ENCODE measurements at places on chromosomes 11 and 22.

DNA sequence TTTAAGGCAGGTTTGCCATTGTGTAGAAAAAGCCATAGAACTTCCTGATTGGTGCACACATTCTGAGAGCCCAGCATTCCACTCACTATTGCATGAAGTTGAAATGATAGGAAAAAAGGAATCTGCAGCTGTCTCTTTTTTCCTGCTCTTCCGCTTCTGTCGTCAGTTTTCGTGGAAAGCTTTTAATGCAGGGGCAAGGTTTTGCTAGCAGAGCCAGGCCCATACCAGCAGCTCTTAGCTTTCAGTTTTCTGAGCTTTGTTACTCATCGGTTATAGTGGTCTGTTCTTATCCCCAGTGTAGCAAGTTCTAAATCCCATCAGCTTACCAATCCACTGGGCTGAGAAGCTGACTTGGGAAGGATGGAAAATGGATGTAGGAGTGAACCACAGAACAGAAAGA is 162.9 kb upstream of the TTC12 start:
- DNase-seq: no peak

DNA sequence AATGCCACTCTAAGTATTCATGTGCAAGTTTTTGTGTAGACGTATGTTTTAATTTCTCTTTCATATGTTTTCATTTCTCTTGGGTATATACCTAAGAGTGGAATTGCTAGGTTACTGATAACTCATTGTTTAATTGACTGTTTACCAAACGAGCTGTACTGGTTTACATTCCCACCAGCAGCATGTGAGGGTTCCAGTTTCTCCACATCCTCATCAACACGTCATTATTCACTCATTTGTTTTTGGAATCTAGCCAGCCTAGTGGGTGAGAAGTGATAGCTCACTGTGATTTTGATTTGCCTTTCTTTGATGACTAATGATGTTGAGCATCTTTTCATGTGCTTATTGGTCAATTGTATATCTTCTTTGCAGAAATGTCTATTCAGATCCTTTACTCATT is 4.0 kb downstream of the ANKRD13D start:
- no peak for DNase-seq

DNA sequence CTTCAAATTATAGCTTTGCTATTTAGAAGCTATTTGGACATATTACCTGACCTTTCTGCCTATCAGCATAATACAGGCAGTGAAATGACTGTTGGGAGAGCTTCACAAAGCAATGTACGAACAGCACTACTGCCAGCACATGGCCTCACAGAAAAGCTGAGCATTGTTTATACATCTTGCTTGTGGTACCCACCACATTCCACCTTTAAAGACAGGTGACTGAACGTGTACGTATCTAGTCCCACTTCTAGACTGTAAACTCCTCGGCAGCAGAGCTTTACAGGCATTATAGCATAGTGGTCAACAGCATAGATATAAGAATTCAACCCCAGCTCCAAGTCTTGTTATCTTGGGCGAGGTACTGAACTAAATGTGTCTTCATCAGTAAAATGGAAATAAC is 1.6 kb downstream of the JOSD1 start:
- DNase-seq: no peak

DNA sequence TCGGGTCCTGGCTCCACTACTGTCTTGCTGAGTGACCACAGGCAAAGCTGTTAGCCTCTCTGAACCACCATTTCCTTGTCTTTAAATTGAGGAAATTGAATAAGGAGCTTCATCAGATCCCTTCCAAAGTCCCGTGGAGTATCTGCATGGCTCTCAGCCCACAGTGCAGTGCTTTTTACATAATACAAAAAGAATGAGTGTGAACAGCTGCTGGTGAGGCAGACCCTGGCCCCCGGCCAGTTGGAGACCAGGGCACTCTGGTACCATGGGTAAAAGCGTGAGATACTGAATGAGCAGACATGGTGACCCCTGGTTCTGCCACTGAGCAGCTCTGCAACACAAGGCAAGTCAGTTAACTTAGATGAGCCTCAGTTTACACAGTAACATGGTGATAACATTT is 86.8 kb downstream of the GALNT18 start:
- DNase-seq: no peak

GRCh38 chr11:122723576-122723975 is 68.1 kb downstream of the UBASH3B start:
- no peak for DNase-seq

DNA sequence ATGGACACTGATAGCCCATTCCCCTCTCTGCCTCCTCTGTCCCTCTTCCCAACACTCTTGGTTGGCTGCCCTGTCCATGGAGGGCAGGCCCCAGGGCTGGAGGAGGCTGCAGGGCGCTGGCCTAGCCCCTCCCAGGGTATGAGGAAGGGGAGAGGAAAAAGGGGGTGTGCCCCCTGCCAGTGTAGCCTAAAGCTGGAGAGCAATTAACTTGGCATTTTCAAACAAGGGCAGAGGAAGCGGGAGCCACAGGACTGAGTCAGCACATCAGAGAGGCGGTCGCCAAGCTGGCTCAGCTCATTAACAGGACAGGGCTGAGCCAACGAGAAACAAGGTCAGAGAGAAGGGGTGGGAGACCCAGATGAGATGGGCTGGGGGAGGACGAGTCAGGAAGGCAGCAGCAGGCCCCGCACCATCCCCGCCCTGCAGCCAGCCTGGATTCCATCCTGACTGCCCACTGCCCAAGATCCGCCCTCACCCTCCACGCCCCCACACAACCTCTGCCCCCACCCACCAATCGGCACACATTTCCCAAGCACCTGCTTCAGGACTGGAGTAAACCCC is 76.3 kb downstream of the BUD13 start:
- DNase-seq: no peak

- DNase-seq: no peak
Measured at GRCh38 chr11:134537941-134538340, 125.9 kb upstream of the B3GAT1 start.

GRCh38 chr11:107591378-107592230 is 657 bp downstream of the ELMOD1 start:
- DNase-seq: peak; percentile 30

DNA sequence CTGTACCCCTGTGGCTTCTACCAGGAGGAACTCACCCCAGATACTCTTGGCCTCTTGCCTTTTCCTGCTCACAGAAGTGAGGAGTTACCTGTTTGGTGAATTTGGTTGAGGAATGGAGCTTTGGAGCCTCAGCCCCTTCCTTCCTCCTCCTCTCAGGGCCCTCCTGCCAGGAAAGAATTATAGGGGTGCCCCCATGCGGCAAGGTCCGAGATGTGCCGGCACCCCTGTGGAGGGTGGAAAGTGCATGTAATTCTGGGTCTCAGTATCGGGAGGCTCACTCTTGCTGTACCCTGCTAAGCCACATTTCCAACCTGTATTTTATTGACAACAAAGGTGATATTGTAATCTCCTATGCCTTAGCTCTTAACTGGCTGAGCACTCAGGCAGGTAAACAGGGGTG is 13.7 kb upstream of the IGSF22 start:
- DNase-seq: no peak

DNA sequence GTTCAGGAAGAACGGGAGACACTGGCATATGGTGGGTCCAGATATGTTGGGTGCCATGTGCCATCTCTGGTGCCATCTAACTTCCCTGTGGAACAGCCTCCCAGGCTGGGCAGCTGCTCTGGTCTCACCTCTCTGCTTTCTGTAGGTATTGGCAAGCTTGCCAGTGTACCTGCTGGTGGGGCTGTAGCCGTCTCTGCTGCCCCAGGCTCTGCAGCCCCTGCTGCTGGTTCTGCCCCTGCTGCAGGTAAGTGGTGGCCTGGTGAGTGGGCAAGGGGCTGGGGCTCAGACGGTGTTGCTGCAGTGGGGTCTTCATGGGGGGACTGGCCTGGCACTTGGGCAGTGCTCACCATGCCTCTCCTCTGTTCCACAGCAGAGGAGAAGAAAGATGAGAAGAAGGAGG is 2.6 kb downstream of the RPLP2 start:
- DNase-seq: no peak

- DNase-seq: no peak
Measured at GRCh38 chr11:130671801-130672700, 223.6 kb downstream of the ADAMTS15 start.

DNA sequence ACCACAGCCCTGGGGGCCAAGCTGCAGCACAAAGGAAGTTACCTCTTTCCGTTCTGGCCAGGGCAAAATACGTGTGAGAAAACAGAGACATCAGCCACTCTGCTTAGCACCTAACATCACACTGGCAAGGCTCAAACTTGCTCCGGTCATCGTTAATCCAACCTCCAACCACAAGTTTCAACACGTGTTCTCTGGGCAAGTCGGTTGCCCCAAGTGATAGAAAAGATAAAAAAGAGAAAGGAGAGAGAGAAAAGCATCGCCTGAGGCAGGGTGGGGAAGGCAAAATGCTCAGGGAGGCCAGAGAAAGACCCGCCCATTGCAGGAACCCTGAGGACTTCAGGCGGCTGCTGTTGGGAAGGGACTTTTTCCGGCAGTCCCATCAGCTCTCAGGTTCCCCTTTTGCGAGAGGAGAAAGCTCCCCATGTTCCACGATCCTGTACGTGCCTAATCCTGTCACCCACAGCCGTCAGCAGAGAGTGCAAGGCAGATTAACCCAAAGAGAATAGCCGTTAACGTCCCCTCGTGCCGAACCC is 18.5 kb upstream of the B4GALNT4 start:
- no peak for DNase-seq

DNA sequence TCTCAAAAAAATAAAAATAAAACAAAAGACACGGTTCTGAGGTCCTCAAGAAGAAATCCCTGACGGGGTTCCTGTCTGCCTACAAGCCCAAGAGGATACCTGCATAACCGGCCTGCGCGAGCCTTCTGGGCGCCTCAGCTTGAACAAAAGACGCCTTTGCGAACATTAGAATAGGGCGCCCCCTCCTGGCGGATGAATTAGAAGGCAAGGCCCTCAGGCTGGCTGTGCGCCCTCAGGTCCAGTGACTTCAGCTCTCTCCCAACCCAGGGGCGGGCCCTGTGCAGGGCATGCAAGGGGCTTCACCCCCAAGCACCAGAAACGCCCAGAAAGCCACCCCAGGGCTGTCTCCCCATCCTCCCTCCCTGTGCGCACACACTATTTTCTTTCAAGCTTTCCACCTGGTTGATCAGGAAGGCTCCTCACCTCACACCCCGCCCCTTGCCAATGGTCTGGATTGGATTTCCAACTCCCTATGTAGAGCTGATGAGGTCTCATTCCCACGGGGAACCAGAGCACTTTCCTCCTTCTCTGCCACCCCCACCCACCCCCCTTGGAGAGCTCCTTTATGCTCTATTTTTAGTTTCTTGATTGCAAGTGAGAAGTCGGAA is 273.3 kb downstream of the BUD13 start:
- peak; percentile 82 for DNase-seq

DNA sequence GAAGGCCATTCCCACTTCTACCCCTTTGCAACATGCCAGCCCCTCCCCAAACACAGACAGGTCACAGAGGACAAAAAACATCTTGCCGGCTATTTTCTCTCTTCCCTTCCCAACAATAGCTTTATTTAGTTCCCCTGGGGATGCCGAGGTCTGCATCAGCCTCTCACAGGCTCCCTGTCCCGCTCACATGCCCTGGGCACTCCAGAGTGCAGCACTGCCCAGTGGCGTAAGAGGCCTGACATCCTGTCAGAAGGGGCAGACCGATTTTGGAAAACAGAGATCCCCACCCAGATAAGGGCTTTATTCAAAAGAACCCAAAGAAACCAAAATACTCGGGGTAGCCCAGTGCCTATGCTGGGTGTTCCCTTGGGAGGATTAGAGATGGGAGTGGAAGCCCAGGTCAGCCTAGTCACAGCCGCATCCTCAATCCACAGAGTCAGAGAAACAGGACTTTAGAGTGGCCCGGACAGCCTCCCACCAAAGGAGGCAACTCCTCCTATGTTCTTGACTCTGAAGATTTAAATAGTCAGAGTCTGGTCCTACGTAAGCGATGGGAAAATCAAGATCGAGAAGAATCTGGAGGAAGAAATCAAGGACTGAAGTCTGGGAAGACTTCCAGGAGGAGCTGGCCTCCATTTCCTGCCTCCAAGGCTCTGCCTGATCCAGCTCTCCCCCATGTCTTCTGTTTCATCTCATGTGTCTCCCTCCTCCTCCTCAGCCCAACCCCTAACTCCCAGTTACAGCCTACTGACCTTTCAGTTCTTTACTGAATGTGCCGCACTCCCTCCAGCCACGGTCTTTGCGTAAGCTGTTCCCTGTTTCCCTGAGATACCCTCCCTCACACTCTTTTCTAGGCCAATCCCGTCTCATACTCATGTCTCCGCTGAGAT is 129.3 kb downstream of the FBXO7 start:
- DNase-seq: no peak

- DNase-seq: no peak
Measured at GRCh38 chr11:67366961-67367760, 6.2 kb downstream of the CLCF1 start.

DNA sequence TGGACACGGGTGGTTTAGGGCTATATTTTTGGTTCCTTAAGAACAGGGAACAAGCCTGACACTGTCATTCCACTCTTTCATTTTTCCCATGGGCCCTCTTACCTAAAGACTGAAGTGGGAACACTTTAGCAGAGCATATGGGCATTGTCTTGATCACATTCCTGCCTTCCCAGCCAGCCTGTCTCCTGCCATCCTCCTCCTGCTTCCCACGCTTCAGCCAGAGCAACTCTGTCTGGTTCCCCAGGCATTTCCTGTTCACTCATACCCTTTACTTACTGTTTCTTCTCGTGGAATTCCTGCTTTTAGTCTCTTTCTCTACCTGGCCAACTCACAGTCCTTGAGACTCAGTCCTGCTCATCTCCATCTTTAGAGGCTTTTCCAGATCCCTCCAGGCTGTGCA is 22.8 kb downstream of the MRPL16 start:
- DNase-seq: no peak

DNA sequence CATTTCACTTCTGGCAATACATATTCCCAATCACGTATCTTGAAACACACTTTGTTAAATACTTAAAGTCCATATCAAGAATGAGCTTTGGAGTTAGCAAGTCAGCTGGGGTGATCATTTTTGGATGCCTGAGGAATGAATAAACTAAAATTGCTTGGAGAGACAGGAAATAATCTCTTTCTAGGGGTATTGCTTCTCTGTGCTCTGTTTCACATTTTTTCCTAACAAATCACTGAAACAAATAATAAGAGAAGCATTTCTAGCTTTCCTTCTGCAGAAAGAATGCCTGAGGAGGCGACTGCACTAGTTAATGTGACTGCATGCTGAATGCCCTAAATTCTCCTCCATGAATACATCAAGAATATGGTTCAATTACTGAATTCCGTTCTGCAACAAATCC is 541.4 kb upstream of the CCDC90B start:
- DNase-seq: no peak
